Head of caudate nucleus (tissue), 42 donors: ENCODE measurements at places on chromosomes 2 and 18.

- DNase-seq: no peak
These were observed 72.6 kb upstream of the STPG4 start for GRCh38 chr2:47227532-47228279.

- DNase-seq: peak; percentile 42
These were observed 100.4 kb upstream of the SMAD2 start for GRCh38 chr18:48030616-48031480.

DNA sequence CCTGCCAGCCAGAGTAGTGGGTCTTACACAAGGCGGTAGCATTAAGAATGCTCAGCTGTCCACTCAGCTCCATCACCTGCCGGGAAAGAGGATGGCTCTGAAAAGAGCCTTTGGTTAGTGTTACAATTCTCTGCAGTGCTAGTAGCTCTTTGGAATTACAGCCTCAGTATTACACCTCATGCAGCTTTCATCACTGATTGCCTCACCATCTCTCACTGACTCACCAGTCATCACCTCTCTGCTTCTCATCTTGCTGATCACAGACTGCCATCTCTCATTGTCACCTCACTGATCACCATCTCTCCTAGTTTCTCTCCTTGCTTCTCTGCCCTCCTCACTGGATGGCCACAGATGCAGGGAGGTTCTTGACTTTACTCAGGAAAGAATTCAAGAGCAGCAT lies 573.5 kb upstream of the SETBP1 start:
- no peak for DNase-seq

- no peak for DNase-seq
These were observed 215.3 kb downstream of the ZFP36L2 start for GRCh38 chr2:43011158-43011491.

GRCh38 chr18:49161627-49162026 lies 210.9 kb upstream of the SMAD7 start:
- DNase-seq: no peak

- DNase-seq: no peak
These were observed 18.5 kb upstream of the EML6 start for GRCh38 chr2:54704688-54705605.

- no peak for DNase-seq
These were observed 24.1 kb upstream of the APOB start for GRCh38 chr2:21067859-21068537.

GRCh38 chr2:135893374-135893794 lies 17.1 kb upstream of the MCM6 start:
- DNase-seq: no peak

- DNase-seq: no peak
These were observed 618.6 kb downstream of the ZEB2 start for GRCh38 chr2:143901185-143901842.

- no peak for DNase-seq
These were observed 35.8 kb downstream of the SH3RF3 start for GRCh38 chr2:109164739-109165221.

DNA sequence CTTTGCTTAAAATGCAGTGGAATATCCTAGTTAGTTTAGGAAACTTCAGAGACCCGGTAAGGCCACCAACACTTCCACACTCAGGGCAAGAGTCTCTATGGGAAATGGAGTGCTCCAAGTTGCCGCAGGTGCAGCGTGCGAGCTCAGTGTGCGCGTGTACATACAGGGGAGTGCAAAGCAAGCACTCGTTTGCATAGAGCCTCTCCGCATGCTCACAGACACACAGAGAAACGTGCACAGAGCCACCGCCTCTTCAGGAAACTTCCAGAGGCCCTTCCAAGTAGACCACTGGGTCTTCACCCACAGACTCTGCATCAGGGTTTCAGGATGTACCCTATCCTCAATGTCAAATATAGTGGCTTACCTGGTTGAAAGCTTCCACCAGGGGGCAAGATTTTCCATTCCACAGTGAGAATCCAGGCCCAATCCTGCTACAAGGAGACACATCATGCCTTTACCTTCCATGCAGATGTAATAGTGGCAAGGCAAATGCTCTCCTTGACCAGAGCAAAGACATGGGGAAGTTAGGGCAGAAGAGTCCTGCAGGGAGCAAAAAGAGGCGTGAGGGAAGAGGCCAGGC lies 513.0 kb upstream of the MYT1L start:
- no peak for DNase-seq

DNA sequence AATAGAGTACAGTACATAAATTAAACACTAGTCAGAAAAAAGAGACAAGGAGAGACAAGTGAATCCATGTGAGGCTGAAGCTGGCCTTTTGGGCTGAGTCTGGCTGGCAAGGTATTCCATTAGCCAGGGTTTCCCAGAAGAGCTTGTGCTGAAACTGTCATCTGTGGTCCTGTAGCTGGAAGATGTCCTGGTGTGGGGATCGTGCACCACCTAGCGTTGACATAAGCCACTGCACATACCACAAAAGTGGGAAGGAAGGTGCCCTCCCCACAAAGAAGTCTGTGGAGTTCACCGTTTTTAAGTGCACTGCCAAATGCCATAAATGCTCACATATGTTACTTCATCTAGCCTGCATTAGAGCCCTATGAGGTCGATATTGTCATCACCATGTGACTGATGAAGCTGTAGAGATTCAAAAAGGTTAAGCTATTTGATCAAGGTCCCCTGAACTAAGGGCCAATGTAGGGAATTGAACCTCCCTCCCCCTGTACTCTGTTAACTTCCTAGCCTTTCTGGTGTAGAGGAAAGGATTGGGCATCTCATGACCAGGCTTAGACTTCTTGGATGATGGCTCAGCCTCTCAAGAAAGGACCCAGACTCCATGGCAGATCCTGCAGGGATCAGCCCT lies 31.9 kb upstream of the GALNT14 start:
- DNase-seq: peak; percentile 73

GRCh38 chr2:16612490-16612889 lies 53.1 kb downstream of the CYRIA start:
- no peak for DNase-seq

- no peak for DNase-seq
These were observed 409.9 kb upstream of the NRXN1 start for GRCh38 chr2:51441786-51442185.

DNA sequence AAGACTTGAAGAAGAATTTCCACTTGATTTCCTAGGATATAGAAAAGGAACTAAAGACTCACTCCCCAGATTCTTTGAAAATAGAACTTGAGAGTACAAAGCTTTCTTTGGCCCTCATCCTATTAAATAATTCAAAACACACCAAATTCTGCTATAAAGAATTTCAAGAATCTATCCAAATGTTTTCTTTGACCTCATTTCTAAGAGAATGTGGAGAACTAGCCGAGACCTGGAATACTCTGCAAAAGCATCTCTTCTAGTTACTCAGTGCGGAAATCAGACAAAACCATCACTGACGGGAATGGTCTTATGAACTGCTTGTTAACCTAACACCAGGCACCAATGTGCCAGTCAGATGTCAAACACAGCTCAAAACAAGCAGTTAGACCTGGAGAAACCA lies 44.2 kb upstream of the ARL5A start:
- no peak for DNase-seq

- DNase-seq: peak; percentile 35
These were observed 1.5 kb downstream of the EPAS1 start for GRCh38 chr2:46298522-46299353.

DNA sequence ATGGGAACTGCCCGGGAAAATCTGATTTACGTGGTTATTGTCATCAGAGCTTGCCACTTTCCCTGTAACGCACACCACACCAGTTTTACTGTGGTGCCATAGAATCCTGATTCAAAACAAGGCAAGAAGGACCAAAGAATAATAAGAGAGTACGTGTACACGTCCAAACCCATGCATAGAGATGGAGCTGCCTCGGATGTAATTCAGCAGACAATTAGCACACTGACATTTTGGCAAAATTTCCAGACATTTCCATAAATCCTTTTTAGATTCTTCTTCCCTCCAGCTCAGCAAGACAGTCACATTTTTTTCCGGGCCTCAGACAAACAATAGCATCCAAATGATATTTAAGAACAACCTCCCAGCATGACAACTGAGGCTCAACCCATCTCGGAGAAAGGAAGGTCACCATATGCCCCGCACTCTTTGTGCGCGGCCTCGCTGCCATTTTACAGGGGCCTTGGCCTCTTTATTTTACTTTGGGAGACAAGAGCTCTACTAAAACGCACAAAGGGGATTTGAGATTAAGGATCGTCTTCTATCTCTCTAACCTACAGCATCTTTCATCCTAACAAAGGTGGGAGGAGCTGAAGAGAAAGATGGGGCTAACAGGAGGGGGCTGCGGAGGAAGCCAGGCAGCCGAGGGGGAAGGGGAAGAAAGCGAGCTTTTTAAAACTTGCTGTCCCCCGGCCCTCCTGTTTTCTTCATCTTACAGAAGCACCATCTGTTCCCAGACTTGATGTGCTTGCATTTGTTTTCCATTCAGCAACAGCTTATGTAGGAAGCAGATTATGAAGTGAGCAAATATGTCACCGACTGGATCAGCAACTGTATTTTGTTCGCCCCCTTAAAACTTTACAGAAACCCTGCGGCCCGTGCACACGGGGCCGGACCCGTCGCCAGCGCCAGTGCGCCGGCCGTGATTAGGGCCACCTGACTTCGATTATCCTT lies 61.0 kb downstream of the CDCA7 start:
- no peak for DNase-seq

DNA sequence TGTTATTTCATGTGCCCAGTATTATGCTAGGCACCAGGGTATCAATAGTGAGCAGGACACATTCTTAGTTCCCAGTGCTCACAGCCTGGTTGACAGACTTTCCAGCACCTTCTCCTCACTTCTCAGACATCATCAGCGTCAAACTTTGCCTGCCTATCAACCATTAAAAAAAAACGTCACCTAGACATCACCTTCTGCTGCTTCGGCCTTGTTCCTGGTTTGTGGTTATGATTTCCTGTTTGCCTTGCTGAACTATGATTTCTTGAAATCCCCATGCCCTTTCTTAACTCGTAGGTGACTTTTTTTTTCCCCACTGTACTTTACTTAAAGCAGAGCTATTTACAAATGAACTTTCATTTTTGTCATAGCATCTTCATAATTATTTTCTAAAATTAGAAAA lies 60.4 kb upstream of the NABP1 start:
- DNase-seq: no peak

GRCh38 chr2:85257970-85258605 lies 69.7 kb downstream of the TGOLN2 start:
- no peak for DNase-seq

GRCh38 chr2:106106622-106107508 lies 87.2 kb downstream of the UXS1 start:
- DNase-seq: no peak

DNA sequence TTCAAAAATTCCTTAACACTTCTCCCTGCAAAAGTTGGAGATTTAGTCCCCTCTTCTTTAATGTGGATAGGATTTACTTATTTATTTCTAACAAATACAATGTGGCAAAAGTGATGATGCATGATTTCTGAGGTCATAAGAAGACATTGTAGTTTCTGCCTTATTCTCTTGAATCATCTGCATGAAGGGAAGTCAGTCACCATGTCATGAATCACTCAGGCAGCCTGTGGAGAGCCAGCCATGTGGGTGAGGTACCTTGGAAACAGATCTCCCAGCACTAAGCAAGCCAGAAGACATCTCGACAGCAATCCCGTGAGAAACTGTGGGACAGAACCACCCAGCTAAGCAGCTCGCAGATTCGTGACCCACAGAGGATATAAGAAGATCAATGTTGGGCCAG lies 2.7 kb upstream of the ZC3H8 start:
- no peak for DNase-seq

GRCh38 chr2:25473758-25474340 lies 132.1 kb upstream of the DNMT3A start:
- peak; percentile 68 for DNase-seq

- no peak for DNase-seq
These were observed 40.8 kb downstream of the USP40 start for GRCh38 chr2:233525791-233526190.

- DNase-seq: no peak
These were observed 1303.1 kb upstream of the DDX18 start for GRCh38 chr2:116511426-116511825.

- no peak for DNase-seq
These were observed 734.5 kb upstream of the ACVR2A start for GRCh38 chr2:147110317-147110716.

DNA sequence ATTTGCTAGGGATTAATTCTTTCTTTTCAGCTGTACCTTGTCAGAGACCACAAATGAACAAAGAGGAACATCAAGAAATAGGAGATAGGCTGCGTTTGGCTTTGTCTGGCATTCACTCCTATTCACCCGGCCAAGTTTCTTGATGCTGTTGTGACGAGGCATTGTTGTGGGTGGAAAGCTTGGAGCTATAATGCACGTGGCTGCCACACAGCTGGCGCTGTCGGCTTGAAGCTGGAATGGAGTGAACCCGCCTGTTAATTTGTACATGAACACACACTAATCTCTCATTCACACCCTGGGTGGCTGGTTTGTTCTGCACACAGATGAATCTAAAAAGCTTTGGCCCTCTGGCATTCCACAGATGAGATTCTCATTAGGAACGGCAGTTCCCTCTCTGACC lies 274.9 kb upstream of the GYPC start:
- peak; percentile 21 for DNase-seq

DNA sequence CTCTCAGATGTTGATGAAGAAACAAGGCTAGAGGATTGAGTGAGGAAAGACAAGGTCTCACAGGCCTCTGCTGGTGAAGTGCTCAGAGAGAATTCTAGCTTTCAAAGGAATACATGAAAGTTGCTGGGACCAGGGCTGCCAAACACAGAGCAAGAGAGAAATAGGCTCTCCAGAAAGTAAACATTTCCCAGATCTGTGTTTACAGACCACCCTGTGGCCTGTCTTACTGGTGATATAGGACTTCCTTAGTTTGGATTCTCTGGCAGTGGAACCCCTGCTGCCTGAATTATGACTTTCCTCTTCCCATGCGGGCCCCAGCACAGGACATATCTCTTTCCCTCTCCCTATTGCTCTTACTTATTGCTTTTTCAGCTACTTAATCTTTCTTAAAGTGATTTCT lies 64.5 kb downstream of the TACR1 start:
- DNase-seq: no peak

- DNase-seq: no peak
These were observed 7.2 kb downstream of the RND3 start for GRCh38 chr2:150480241-150480640.

DNA sequence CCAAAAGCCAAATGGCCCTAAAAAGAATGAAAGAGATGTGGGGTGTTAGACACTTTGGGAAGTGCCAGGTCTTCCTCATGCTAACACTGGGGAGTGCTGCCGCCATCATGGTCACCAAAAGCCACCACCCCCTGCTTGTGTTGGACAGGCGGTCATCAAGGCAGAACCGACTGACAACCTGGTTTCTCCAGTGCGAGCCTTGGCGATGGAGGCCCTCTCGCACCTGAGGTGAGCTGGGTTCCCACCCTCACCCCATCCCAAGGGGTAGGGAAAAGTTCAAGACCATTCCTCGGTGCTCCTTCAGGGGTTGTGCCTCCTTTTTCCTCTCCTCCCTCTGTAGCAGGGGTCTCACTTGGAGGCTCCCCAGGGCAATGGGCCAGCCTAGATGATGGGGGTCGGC lies 33.6 kb downstream of the MROH2A start:
- DNase-seq: no peak

- DNase-seq: no peak
These were observed 1518.3 kb downstream of the RPIA start for GRCh38 chr2:90209806-90210205.
